ENCODE measurements at places on chromosomes 4 and X. TPM values are rescaled to one million over a fixed set of nuclear protein-coding genes. Genes with fewer than 3 reads are reported as not detected.

DNA sequence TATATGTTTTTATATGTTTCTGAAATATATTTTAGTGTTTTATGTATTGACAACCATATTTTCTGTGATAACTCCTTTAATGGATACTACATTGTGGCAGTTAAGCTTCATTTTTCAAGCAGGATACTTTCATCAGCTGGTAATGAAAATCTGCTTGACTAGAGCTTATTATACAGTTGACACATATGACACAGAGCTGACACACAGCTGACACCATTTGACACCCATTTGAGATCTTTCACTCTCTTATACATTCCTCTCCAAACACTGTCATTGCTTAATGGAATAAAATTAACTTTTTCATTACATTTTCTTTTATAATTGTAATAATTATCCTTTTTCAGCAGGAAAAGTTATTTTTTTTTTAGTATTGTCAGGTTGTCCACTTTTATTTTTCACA, 561.1 kb upstream of the NDST4 start:
- H3K36me3 ChIP-seq, result no peaks in the 10 kb centered on the region
- H3K27me3 ChIP-seq, result no peaks in the 10 kb centered on the region
- no peak for DNase-seq
- no peak overlapping the region for H3K4me3 ChIP-seq
- H3K4me1 ChIP-seq, result peaks cover 10% of the 10 kb centered on the region

GRCh38 chr4:19791422-19792123, 460.1 kb upstream of the SLIT2 start:
- H3K27ac ChIP-seq, result no peak overlapping the region
- H3K4me1 ChIP-seq, result no peaks in the 10 kb centered on the region
- no peak for DNase-seq

DNA sequence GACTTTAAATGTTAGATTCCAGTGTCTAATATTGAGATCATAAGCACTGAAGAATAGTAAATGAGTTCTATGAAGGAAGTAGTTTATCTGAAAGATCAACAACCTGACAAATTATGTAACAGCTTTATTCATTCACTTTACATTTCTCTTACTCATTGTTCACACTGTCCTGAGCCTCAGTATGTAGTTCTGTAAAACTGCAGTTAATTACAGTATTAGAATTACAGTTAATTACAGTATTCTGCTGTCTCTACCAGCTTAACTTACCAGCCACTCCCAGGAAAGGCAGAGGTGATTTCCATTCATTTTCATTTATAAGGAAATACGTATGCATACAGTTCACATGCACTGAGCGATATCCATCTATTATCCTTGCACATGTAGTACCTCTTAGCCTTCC, 32.7 kb downstream of the NFKB1 start:
- no peak for DNase-seq
- no peaks in the 10 kb centered on the region for H3K36me3 ChIP-seq
- no peaks in the 10 kb centered on the region for H3K4me1 ChIP-seq
- no peak overlapping the region for H3K27ac ChIP-seq

GRCh38 chr4:98845960-98846359, 83.0 kb downstream of the EIF4E start:
- DNase-seq, result no peak
- peaks cover 11% of the 10 kb centered on the region for H3K36me3 ChIP-seq
- no peak overlapping the region for H3K4me3 ChIP-seq
- no peak overlapping the region for H3K27ac ChIP-seq

DNA sequence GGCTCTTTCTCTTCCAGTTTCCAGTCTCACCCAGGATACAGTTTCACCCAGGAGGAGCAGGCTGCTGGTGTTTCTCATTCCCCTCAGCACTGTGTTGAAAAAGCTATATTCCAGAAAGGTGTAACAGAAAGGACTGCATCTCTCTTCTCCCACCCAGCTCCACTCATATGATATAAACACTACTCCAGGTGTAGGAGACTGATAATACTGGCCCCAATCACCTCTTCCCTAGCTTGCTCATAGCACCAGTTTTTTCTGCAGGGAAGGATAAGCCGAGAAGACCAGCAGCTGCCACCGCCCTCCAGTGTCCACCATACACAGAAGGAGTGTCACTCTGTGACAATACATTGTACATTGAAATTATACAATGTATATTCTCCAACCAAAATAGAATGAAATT, 105.5 kb upstream of the STK26 start:
- H3K36me3 ChIP-seq, result peaks cover 3% of the 10 kb centered on the region
- DNase-seq, result no peak

DNA sequence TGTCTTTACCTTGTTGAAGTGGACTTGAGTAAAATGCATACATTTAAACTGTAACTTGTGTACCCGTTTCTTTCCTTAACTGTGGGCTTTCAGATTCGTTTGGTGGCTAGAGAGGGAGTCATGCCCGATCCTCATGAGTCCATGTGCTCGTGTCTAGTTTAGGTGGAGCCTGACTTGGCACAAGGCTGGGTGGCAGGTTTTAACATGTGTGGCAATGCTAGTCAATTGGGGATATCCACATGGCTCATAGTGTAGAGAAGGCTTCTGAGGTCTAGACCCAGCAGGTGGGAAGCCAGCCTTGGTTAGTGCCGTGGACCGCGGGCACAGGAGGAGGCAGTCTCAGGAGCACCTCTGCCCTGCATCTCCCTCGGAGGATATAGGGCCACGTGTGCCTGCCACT, 48.5 kb upstream of the CLCN4 start:
- peaks cover 27% of the 10 kb centered on the region for H3K4me1 ChIP-seq
- DNase-seq, result no peak
- H3K36me3 ChIP-seq, result peaks cover 6% of the 10 kb centered on the region

GRCh38 chrX:68072041-68072440, 361.3 kb downstream of the OPHN1 start:
- no peak for DNase-seq
- no peak overlapping the region for H3K27ac ChIP-seq
- H3K4me3 ChIP-seq, result no peak overlapping the region
- peaks cover 18% of the 10 kb centered on the region for H3K36me3 ChIP-seq
- no peaks in the 10 kb centered on the region for H3K27me3 ChIP-seq
- no peaks in the 10 kb centered on the region for H3K4me1 ChIP-seq

DNA sequence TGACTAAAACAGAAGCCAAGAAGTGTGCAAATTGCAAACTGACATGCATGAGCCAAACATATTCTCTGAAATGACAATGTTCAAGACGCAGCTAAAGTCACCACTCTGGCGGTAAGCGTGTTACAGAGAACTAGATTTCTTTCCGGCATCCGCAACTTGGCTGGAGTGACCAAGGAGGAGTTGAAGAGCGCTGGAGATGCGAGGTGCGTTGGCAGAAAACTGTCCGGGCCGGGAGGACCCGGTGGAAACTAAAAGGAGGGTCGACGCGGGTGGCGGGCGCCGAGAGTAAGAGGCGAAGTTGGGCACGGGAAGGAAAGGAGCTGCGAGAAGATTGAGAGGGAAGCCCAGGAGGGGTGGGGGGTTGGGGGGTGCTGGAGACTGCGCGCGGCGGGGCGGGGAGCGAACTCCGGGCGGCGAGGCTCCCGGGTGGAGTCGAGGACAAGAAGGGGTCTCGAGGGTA, 807 bp downstream of the SEL1L3 start:
- no peaks in the 10 kb centered on the region for H3K36me3 ChIP-seq
- H3K27me3 ChIP-seq, result peaks cover 50% of the 10 kb centered on the region
- peaks cover 33% of the 10 kb centered on the region for H3K4me1 ChIP-seq
- DNase-seq, result no peak
- H3K27ac ChIP-seq, result no peak overlapping the region

DNA sequence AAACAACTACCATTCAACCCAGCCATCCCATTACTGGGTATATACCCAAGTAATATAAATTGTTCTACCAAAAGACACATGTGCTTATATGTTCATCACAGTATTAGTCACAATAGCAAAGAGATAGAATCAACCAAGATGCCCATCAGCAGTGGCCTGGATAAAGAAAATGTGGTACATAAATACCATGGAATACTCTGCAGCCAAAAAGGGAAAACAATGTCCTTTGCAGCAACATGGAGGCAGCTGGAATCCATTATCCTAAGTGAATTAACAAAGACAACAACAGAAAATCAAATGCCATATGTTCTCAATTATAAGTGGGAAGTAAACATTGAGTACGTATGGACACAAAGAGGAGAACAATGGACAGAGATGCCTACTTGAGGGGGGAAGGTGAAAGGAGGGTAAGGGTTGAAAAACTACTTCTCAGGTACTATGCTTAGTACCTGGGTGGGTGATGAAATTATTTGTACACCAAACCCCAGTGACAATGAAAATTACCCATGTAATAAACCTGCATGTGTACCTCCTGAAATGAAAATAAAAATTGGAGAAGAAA, 632.1 kb upstream of the AADAT start:
- H3K27me3 ChIP-seq, result no peaks in the 10 kb centered on the region
- H3K36me3 ChIP-seq, result no peaks in the 10 kb centered on the region
- no peak overlapping the region for H3K27ac ChIP-seq

The ARMCX4 gene
- 26.2 TPM for total RNA-seq

The ADGRG4 gene
- total RNA-seq, result not detected

- peaks cover 6% of the 10 kb centered on the region for H3K36me3 ChIP-seq
- no peak overlapping the region for H3K27ac ChIP-seq
- H3K4me1 ChIP-seq, result peaks cover 18% of the 10 kb centered on the region
- DNase-seq, result no peak
- no peaks in the 10 kb centered on the region for H3K27me3 ChIP-seq
Measured at GRCh38 chr4:88857588-88857987, 160.0 kb upstream of the NAP1L5 start.

DNA sequence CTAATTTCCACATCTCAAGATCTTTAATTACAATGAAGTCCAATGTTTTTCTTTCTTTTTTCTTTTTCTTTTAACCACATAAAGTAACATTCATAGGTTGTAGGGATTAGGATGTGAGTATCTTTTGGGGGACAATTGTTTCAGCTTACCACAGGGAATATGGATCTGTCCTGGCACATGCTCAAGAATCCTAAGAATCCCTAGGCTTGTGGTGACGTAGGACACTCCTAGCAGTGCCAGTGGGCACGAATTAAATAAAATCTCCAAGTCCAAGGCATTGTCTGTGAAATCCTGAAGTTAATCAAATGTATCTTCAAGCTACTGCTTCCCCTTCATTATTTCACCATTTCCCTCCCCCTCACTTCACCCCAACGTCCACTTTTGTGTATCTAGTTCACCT, 2.6 kb upstream of the LAS1L start:
- H3K4me3 ChIP-seq, result peak overlapping the region; percentile 14
- no peak for DNase-seq
- peaks cover 18% of the 10 kb centered on the region for H3K4me1 ChIP-seq
- H3K36me3 ChIP-seq, result peaks cover 2% of the 10 kb centered on the region

The RS1 gene
- total RNA-seq, result not detected

DNA sequence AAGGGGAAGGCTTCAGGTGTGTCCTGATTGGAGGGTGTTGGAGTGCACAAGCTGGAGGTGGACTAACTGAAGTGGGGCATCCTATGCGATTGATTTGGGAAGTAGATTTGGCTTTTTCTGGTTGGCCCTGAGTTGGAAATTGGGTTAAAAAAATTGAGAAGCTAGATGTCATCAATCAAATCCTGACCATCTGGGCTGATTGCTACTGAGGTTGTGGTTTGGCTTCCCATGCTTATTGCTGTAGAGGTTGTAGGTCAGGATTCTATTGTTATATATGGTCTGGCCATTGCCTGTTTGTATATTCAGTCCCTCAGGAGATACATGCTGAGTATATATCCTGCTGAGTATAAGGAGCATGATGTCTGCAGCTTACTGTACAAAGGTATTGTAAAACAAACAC, 7.7 kb upstream of the ZNF81 start:
- H3K4me3 ChIP-seq, result no peak overlapping the region
- no peaks in the 10 kb centered on the region for H3K27me3 ChIP-seq
- no peaks in the 10 kb centered on the region for H3K4me1 ChIP-seq
- no peak overlapping the region for H3K27ac ChIP-seq
- no peak for DNase-seq

The RHOXF2B gene
- not detected for total RNA-seq

The GBA3 gene
- not detected for total RNA-seq

DNA sequence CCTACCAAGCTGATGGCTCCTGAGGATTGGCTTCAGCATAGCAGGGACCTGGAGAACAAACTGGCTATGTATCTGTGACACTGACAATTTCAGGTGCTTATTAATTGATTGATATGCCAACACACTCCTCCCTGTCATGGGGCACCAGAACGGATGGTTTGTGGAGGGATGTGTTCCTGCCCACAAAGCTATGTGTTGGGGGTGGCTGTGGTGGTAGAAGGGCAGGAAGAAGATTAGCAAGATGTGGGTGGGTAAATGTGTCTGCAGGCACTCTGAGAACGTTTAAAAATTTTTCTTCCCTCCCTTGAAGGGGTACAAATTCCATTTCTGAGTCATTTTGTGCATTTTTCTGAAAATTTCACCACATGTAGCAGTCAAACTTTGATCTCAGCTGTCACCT, 55.0 kb upstream of the SCML1 start:
- no peak overlapping the region for H3K4me3 ChIP-seq
- DNase-seq, result no peak
- H3K27ac ChIP-seq, result no peak overlapping the region
- H3K4me1 ChIP-seq, result peaks cover 9% of the 10 kb centered on the region
- H3K36me3 ChIP-seq, result no peaks in the 10 kb centered on the region

The MGARP gene
- total RNA-seq, result 0.65 TPM

GRCh38 chrX:32397562-32398216, 813.7 kb downstream of the DMD start:
- DNase-seq, result no peak
- no peak overlapping the region for H3K4me3 ChIP-seq
- H3K27ac ChIP-seq, result no peak overlapping the region
- H3K4me1 ChIP-seq, result no peaks in the 10 kb centered on the region
- H3K27me3 ChIP-seq, result no peaks in the 10 kb centered on the region
- no peaks in the 10 kb centered on the region for H3K36me3 ChIP-seq

DNA sequence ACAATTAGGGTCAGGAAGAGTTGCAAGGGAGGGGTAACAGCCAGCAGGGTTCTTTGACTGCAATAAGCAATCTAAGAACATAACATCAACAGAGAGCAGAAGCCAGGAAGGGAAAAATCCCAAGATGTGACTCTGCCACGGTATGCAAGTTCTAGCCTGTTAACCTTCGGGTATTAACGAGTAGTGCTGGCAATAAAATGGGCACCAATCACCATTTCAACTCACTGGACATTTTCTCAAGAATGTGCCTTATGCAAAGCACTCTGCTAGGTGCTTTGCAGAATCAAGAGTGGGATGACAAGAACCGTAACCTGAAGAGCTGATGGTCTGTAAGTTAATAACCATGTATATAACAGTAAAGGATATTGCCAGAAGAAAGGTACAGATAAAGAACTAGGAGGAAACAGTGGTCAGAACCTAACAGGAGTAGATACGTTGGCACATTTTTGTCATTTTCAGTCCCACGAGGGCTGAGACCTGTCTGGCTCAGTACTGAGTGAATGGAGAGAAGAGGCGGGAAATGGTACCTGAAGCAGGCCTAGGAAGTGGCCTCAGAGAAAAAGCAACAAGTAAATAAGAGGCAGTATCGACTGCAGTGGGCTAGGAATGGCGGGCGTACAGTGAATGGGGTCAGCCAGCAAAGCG, 2.7 kb downstream of the ELOVL6 start:
- no peak for DNase-seq
- H3K27me3 ChIP-seq, result peaks cover 2% of the 10 kb centered on the region
- peaks cover 57% of the 10 kb centered on the region for H3K4me1 ChIP-seq
- H3K27ac ChIP-seq, result peak overlapping the region; percentile 98
- peak overlapping the region; percentile 97 for H3K4me3 ChIP-seq

- H3K36me3 ChIP-seq, result no peaks in the 10 kb centered on the region
- DNase-seq, result no peak
- no peak overlapping the region for H3K4me3 ChIP-seq
- H3K27ac ChIP-seq, result no peak overlapping the region
- H3K27me3 ChIP-seq, result no peaks in the 10 kb centered on the region
Measured at GRCh38 chrX:50818986-50819385, 5.0 kb upstream of the SHROOM4 start.

The DGKK gene
- 0.18 TPM for total RNA-seq
